ENCODE measurements at places on chromosomes 7 and 10.

- no peak for DNase-seq
Observed at GRCh38 chr10:103111031-103111917, 81.8 kb downstream of the NT5C2 start.

GRCh38 chr7:100516135-100516812 lies 22.7 kb upstream of the AGFG2 start:
- DNase-seq: peak; percentile 78

DNA sequence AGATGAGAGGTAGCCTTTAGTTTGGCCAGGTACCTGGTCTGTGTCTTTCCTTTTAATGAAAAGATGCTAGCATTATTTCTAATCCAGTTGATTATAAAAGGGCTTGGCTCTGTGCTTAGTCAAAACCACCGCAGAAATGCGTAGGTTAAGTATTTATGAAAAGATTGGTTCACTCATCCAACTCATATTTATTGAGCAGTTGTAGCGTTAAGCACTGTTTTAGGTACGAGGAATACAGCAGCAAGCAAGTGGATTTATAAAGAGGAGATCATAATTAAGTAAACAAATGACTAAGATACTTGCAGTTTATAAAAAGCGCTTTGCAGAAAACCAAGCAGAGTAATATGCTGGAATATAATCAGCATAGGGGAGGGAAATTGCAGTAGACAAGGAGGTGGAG lies 129.8 kb downstream of the PPP1R17 start:
- DNase-seq: no peak

DNA sequence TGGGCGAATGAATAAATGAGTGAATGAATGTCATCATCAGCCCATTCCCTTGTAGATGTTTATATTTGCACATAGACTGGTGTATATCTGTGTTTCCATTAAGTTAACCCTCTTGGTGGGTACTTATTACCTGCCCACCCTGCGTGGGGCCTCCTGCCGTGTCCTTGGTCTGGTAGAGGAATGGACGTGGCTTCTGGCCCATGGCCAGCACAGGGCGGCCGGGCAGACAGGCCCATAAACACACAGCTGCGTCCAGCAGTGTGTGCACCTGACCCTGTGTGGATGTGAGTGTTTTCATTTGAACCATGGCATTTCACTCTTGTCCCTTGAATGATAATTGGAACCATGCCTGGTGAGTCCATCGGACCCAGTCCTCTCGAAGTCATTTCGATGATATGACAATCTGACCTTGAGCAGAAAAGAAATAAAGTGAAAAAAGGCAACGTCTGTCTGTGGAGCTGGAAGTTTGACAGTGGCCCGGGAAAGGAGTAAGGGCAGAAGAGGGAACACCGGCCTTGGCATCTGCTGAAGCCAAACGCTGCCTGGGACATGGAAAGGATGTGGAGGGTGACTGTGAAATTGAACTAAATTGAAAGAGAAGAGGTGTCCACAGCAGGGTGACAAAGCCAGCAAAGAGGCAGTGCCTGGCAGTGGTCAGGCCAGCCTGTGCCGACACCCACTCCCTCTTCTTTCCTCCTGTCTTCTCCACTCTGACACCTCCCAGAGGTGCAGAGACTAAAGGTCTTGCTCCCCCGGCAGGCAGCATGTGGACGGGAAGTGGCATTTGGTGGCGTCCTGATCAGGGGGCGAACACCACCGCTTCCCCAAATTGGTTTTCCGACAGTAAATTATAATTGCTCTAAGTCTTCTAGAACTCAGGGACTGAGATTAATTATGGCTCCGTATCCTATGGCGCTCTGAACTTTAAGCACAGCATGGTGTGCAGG lies 199.0 kb upstream of the ZMIZ1 start:
- no peak for DNase-seq

GRCh38 chr10:8731121-8732095 lies 676.9 kb downstream of the GATA3 start:
- no peak for DNase-seq

GRCh38 chr10:19788075-19788686 lies 28.1 kb upstream of the PLXDC2 start:
- peak; percentile 8 for DNase-seq

DNA sequence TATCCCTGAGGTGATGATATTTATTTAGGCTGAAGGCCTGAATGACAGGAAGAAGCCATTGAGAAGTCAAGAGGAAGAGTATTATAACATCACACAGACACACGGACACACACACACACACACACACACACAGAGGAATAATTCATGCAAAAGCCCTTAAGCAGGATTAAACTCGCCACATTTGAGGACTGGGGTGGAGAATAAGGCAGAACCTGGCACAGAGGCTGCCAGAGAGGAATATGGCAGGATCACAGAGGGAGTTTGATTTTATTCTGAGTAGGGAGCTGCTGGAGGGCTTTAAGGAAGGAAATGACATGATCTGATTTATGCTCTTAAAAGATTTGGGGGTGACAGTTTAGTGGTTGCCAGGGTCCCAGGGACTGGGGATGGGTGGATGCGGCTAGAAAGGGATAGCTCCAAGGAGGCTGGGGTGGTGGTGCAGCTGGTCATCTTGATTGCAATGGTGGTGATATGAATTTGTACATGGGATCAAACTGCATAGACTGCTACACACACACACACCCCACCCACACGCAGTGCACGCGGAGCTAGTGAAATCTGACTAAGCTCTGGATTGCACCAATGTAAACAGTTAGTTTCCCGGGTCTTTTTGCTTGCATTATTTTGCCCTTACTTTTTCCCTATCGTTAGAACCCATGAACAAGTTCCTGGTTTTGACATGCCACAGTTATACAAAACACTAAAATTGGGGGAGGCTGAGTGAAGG lies 11.2 kb downstream of the SMURF1 start:
- no peak for DNase-seq

DNA sequence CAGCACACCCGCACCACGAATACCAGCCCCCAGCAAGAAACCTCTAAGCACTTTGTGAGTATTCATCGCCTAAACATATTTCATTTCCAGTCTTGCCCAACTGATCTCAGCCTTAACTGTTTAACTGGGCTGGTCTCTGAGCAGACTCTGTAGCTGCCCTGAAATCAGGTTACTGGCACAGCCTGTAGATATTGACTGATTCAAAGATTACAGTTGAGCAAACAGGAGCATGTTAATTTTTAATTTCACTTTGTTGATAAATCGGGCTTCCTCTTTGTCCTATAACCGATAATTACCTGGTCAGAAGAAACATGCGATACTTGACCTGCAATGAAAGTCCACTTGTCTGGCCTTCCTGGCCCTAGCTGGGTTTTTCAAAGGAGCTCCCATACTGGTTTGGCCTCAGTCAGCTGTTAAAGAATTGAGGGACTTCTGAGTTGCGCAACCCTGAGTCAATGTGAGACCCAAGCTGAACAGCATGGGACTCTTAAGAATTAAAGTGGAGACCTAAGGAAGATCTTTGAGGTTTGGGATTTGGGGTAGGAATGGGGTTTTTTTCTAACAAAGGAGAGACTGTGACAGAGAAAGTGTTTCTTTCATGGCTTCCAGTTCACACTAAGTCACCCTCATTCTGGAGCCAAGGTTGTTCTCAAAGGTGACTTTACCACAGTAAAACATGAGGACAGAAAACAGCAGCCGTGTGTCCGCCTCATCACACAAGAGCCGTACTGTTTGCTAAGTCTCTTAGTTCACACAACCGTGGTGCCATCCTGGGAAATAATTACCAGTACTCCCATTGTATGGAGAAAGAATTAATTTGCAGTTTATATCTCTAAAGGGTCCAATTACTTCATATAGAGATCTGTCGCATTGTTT lies 75.9 kb downstream of the PPP1R3C start:
- no peak for DNase-seq

DNA sequence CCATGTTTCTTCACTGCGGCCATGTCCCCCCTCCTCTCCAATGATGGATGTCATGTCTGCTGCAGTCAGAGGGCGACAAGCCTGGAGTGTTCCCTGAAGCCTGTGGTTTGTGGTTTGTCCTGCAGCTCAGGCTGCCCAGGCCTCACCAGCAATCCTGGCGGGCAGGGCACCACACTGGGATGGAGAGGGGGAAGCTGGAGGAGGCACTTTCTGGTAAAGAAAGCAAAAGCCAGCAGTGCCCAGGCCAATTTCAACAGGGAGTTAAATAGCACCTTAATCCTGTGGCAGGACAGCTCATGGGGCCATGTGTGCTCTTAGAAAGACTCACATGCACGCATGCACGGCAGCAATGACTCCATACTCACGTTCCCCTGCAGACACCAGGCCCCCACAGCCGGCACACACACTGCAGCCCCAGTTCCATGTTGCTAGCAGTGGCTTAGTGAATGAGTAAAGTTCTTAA lies 158.3 kb downstream of the EGFR start:
- DNase-seq: no peak

DNA sequence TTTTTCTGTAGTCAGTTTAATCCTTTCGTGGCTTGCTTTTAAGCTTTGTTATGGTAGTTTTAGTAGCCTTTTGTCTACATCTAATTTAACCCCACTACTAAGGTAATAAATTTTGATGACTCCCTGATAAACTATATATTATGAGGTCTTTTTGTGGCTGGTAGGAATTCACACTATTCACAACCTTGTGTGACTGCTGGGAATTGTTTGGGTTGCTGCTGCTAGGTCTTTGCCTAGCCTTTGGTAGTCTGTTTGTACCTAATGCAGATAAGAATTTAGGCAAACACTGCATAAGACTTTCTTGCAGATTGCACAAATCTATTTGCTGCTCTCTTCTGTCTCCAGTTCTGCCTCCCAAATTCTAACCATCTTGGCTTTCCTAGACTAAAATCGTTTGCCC lies 58.3 kb downstream of the SHOC2 start:
- no peak for DNase-seq

GRCh38 chr10:17214526-17214925 lies 13.1 kb upstream of the TRDMT1 start:
- DNase-seq: no peak

DNA sequence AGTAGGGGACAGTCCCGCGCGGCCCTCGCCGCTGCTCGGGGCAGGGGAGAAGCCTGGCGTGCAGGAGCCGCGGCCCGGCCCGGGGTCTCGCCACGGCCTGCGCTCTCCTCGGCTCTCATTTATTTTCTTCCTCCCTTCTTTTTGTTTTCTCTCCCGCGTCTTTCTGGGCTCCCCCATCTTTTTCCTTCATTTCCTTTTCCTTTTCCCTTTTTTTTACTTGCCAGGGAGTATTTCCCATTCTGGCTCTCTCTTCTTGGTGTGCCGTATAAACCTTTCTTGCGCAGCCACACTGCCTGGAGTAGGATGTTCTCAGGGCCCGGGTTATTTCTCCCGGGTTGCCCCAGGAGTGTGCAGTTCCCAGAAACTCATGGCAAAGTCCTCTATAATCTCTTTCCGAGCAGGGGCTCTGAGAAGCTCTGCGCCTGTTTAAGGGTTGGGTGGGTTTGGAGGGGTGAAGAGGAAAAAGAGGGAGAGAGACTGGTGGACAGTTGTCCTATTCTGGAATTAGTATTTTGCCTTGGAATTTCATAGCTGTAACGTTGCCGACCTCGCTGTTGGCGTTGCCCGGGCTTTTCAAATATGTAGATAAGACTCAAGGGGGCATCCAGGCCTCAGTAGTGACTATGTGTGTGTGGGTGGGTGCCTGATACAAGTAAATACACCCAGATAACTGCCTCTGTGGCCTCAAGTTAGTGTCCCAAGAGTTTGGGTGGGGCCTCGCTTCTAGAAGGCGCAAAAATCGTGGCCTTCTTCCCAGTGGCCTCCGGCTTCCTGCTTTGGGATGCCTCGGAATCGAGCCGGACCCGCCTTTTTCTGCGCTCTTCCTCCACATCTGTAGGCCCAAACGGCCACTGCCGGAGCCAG lies 4.3 kb upstream of the ZNF503 start:
- DNase-seq: no peak

DNA sequence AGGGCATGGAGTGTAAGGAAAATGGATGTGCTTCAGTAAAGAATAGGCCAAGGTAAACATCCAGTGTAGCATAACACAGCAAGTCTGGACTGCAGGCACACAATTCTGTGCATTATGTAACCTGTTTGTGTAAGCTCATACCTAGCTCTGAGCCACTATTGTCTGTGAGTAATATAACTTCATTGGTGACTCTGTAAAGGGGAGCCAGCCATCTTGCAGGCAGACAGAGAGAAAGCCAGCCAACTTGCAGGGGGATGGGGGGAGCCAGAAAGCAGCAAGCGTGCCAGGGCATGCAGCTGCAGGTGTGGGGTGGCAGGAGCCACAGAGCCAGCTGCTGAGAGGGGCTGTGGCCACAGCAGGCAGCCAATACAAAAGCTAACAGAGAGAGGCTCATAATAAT lies 449.2 kb downstream of the IPMK start:
- no peak for DNase-seq

GRCh38 chr7:116342125-116342524 lies 131.8 kb downstream of the TES start:
- DNase-seq: no peak

DNA sequence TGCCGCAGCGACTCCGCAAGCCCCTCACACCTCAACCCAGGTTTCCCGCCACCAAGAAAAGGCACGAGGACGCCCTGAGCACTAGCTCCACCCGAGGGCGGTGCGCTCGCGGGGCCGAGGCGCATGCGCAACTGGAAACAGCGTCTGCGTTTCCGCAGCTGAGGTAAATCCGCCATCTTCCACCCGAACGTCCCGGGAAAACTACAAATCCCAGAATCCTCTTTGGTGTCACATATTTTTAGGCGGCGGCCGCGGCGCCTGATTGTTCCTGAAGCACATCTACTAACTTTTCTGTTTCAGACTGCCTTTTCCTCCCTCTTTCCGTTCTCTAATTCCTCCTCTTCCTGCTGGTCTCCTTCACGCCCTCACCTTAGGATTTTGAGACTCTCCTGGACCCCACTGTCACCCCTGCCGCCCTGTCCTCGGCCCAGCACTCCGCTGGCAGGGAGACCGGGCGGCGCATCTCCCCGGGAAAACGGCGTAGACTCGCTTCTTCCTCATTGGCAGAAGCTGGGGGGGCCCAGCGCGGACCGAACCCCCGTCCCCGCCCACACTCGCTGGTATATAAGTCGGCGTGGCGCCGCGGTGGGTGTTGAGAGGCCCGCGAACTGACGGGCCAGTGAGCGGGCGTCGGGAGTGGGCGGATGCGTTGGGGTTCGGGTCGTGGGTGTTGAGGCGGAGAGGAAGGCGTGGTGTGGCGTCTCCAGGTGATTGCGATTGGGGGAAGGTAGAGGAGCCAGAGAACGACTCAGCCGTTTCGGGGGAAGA lies at the start of gene ZCWPW1:
Gene ZCWPW1, minus strand, starts transcription at position 505 of the 768 bp plus-strand sequence. CDS start 8,054 bp downstream, outside the sequence.
- DNase-seq: peak; percentile 81

DNA sequence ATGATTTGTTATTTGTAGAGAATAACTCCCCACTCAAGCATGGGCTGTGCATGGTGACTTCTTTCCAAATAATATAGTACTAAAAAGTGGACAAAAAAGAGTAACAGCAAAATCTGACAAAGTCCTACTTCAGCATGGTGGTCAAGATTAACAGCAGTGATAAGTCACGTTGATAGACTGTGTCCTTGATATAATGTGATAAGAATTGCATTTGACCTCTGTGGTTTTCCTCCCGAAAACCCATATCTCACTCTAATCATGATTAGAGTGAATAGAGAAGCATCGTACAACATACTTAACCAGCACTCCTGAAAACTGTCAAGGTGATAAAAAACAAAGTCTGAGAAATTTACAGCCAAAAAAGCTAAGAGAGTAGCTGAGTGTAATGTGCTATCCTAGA lies 42.4 kb downstream of the REEP3 start:
- DNase-seq: no peak
